ENCODE measurements at places on chromosomes 2 and 18.

DNA sequence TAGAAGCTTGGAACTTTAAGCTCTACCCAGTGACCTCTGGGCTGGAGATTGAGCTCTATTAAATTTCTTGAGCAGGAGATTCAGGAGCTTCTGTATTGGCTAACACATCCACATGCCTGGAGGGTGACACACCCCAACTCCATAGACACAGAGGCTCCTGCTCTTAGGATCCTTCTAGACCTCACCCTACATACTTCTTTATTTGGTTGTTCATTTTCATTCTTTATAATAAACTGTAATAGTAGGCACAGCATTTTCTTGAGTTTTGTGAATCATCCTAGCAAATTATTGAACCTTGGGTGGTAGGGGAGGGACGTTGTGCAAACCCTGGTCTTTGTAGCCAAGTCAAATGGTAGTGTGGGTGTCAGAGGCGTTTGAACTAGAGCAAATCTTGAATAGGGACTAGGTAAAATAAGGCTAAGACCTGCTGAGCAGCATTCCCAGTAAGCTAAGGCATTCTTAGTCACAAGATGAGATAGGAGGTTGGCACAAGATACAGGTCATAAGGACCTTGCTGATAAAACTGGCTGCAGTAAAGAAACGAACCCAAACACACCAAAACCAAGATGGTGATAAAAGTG is 323.8 kb upstream of the GALNT5 start:
- no peak for DNase-seq

DNA sequence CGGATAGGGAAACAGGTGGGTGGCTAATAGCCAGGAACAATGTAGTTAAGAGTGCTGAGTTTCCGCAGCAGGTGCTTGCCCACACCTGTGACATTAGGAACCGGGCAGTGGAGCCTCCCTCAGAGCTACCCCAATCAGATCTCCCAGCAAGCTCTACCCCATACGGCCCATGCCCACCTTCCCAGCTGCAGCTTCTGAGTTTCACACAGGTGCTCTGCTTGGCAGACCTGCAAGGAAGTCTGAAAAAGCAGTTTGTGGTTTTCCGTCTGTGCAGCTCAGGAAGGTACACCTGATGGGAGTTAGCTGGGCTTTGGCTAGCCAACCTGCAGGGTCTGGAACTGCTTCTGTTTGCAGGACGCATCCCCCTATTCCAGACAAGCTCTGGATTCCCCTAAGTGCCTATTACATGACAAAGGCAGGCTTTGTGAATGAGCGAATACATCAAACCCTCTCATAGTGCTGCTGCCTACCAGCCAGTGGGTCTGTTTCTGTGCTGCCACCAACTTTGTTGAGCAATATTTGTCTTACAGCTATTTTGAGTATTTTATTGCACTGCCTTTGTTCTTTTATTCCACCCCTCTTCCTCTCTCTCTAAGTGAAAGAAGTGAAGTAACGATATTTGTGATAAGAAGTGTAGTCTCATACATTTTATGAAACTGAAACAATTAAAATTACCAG is 24.7 kb upstream of the CEP68 start:
- DNase-seq: peak; percentile 40

DNA sequence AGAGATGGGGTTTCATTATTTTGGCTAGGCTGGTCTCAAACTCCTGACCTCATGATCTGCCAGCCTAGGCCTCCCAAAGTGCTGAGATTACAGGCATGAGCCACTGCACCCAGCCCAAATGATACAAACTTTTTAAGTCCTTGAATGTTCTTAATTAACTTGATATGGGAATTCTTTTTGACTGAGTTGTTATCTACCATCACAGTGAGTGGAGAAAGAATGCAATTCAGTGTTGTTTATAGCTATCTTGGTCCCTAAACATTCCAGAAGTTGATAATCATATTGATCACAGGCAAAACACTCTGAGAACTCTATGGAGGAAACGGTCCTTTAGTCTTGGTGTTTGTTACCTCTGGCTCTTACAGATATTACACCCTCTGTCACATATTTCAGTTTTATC is 1072.5 kb downstream of the SUCLG1 start:
- no peak for DNase-seq

- DNase-seq: no peak
These were observed 18.7 kb downstream of the ARHGAP25 start for GRCh38 chr2:68753318-68753717.

GRCh38 chr2:104378853-104379374 is 475.0 kb upstream of the POU3F3 start:
- DNase-seq: no peak

DNA sequence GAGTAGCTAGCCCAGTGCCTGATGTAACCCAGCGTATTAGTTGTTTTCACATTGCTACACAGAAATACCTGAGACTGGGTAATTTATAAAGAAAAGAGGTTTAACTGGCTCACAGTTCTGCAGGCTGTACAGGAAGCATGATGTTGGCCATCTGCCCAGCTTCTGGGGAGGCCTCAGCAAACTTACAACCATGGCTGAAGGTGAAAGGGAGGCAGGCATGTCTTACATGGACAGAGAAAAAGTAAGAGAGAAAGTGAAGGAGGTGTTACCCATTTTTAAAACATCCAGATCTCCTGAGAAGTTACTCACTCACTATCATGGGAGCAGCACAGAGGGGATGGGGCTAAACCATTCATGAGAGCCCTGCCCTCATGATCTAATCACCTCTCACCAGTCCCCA is 6.1 kb upstream of the CYRIA start:
- no peak for DNase-seq

DNA sequence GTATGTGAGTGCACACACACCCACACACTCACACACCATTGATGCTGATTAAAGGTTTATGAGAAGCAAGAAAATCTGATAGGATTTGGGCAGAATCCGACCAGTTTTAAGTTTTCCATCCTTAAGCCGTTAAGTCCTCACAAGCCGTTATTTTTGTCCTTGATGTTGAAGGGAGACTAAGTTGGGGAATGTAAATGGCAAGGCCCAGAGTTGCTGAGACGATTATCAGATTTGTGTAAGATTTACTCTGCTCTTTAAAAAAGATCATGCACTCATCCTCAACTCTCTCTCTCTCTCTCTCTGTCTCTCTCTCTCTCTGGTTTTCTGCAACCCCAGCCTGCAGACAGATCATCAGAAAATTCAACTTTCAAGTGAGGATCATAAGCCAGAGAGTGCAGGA is 238.8 kb downstream of the SMAD2 start:
- DNase-seq: no peak

DNA sequence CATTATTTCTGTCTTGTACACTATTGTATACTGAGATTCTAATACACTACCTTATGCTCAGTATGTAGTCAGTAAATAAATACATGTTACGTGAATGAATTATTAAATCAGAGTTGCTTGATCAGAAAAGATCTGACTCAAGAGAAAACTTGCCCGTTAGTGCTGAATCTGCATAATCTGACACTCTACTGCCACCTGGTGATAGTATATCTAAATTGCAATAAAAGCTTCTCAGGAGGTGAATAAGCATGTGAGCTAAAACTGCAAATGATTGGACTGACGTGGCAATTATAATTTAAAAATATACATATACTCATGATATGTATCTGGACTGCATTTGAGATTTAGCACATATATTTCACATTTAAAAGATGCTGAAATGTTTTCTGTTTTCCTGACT is 70.4 kb downstream of the KIAA1328 start:
- no peak for DNase-seq

DNA sequence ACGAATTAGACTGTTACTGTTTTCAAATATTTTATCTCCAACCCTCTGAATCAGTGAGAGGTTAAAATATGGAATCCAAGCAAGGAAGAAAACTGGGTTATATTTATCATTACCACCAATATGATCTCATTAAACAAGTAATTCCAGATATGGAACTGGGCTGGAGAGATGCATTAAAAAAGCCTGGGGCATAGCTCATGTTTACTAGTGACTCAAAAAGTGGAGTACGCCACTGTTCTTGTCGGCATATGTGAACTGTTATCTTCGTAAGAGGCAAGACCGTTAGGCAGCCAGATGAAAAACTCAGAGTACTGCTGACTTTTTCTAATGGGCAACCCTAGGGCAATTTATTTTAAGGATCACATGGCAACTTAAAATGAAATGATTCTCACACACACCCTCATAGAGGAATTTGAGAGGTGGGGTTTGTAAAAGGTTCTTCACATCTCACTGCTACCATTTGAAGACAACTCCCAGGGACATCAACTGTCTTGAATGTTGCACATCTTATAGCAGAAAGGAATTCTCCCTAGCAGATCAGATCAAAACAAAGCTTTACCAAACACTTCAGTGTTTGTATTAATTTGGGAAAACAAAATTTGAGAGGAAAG is 105.2 kb upstream of the TFCP2L1 start:
- no peak for DNase-seq

- no peak for DNase-seq
These were observed 96.7 kb downstream of the CCDC148 start for GRCh38 chr2:158359846-158360245.

DNA sequence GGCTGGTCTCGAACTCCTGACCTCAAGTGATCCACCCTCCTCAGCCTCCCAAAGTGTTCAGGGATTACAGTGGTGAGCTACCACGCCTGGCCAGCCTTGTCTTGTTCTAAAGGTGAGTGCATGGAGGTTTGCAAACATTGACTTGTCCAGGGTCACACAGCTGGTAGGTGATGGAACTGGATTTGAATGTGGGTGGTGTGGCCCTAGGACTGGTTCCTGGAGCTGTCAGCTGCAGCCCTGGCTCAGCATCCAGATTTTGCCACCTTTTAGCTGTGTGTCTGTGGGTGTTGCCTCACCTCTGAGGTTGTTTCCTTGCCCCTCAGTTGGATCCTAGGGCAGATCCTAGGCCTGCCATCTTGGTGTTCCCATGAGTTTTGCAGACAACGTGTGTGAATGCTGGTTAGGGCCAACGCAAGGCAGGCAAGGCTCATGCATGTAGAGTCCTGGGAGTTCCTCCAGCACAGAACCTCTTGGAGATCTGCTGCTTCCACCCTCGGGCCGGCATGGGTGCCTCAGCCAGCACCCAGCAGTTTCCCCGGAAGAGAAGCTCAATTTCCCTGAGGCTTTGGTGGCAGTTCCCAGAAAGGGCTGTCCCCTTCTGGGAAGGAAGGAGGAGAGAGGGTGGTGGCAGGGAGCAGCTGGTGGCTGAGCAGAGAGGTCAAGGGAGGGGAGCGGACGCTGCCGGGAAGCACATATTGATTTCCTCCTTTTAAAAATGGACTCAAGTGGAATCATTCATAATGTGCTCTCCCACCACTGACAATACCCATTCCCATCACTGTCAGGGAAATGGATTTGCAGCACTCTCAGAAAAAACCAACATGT is 127.6 kb upstream of the HS6ST1 start:
- no peak for DNase-seq

- DNase-seq: no peak
These were observed 39.7 kb upstream of the CWC22 start for GRCh38 chr2:180046776-180047175.

DNA sequence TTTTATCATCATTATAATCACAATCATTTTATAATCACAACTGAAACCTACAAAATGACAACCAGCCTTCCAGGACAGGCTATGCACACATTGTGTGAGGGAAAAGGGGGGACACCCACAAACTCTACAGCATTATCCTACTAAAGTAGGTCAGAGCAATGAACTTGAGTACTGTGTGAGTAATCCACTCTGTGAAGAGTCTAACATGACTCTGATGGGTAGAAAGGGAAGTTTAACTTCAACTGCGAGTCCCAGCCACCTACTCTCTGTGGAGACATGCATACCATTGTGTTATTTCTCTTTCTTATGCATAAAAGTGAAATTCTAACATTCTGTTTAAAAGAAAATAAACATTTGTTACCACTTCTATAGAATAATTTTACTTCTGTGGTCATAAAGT is 177.9 kb downstream of the ZNF516 start:
- no peak for DNase-seq

DNA sequence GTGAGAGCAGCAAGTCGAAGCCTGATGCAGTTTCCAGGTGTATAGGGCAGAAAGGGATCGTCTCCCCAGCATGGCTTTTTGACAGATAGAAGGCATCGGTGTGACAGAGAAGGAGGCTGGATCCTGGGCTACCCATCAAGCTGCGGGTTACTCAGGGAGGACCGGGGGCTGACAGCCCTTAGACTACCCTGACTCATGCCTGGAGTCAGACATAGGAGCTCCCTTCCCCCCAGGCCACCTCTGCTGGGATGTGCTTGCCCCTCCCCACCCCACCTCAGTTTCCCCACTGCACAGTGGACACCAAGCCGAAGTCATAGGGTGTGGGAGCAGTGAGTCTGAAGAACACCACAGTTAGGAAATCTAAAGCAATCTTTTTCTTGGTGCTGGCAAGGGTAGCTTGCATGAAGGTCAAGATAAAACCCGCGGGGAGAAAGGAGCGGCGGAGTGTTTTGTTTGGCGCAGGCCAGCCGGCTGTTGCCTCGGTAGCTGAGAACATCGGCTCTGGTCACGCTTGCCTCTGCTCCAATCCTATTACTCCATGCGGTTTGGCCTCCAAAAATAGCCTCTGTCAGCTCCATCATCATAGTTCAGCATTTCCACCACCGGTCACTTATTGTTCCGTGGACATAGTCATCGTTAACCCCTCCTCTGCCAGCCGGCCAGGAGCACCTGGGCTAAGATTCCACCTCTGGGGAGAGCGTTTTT is 169.2 kb upstream of the GLI2 start:
- no peak for DNase-seq

DNA sequence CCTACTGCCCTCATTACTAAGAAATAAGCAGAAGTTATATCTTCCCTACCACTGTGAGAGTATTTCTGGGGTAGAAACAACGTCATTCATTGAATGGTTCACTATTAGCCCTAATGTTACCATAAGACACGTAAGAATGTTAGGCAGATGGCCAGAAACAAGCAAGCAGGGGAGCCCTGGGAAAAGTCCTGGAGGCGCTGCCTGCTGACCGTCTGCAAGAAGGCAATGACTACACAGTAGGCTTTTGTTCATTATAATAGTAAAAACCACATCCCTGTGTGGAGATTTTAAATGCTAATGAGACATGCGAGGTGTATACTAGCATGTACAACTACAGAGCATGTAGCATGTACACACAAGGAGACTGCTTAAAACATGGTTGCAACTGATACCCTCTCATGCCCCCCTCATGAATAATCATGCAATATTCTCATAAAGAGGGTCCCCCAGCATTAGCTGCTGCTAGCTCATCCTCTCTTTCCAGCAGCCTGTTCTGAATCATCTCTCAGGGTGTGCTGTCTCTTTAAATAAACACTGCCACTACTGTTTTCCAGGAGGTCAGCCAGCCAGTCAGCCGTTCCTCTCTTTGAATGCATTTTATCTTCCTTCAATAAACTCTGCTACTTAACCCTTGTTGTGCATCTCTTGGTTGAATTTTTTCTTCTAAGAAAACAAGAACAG is 23.6 kb downstream of the SUCLG1 start:
- DNase-seq: no peak
